ENCODE measurements at places on chromosomes 3 and 15.

- no peak for DNase-seq
Observed at GRCh38 chr3:191216510-191216909, 17.5 kb downstream of the OSTN start.

DNA sequence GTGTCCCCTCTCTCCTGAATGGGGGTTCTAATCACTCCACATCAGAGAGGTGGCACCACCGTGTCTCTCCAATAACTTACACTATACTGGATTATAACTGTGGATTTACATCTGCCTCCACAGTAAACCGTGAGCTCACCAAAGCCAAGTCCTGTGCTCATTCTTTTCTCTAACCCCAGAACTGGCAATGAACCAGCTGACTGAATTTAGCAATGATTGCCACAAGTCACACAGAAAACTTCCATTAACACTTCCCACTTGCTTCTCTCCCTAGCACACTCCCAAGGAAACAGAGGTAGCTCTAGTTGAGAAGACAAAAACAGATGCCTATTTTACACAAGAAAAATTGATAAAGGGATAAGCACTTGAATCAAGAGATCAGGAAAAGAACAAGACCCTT lies 361.3 kb downstream of the ULK4 start:
- DNase-seq, result no peak

GRCh38 chr3:128859630-128860029 lies 19.8 kb upstream of the ACAD9 start:
- DNase-seq, result no peak

GRCh38 chr3:40546816-40547215 lies 22.1 kb downstream of the ZNF621 start:
- DNase-seq, result no peak

DNA sequence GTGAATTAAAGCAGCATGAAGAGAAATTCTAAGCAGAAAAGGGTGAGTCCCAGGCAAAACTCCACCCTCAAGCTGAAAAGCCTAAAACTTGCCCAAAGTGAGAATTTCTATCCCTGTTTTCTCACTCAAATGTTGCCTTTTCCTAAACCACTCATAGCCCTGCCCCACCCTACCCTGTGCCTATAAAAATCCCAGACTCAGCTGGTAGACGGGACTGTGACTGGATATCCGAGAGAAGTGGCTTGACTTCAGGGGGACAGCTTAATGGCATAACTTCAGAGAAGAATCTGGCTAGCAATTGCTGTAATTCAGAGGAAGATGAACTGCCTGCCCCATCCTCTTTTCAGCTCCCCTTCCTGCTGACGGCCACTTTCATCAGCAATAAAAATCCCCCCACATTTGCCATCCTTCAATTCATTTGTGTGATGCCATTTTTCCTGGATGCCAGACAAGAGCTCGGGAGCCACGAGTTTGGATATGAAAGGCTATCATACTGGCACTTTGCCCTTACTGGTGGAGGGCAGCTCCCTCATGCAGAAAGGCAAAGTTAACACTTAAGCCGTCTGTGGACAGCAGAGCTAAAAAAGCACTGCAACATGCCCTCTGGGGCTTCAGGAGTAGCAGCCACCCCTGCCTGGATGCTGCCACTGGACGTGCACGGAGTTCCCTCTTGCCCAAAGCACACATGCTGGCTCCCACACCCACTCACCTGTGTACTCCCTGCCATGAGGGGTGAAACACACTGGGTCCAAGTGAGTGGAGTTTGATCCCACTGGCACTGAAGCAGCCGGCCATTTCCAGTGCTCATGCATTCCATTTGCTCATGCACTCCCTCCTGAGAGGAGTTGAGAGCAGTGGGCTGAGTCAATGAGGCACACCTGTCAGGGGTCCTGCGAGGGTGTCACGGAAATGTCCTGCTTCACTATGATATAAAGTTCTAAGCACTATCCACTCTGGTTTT lies 670.6 kb downstream of the PLOD2 start:
- no peak for DNase-seq

DNA sequence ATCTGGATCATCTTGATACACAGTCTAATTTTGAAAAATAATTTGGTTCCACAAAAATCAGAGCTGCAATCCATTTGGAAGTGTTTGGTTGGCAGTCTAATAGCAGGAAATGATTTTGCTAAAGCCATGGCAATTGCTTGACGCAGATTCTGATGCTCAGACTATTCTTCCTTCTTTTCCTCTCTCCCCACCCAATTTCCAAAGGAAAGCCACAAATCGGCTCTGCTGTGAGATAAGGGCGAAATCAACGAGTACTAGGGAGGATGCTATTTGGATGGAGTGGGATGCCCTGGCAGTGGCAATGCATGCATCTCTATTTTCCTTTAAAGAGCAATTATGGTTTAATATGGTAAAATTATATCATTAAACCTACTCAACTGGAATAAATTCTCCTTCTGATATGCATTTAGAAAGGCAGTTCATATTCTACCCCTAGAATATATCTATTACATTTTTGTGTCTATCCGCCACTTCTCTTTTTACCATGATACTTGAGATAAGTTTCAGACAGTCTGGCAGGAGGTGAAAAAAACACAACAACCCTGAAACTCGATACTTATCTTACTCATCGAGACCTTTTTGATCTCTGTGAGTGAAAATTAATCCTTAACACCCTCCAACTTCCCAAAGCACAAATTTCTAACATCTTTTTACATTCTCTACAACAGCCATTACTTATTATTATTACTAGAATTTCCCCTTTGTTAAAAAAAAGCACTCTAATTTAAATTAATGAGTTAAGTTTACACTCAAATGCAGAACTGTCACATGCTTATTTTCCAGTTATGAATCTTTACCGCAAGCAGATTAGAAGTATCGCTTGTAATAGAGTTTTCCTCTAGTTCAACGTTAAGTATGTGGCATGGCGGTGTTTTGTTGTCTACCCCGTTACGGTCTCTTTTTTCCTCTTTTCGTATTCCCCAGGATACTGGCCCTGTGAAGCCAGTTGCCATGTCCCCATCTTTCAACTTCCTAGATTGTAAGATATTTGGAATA lies 433.3 kb downstream of the FOXP1 start:
- DNase-seq, result no peak

Data from CMK (cell line).